ENCODE measurements at places on chromosomes 2 and 18.

GRCh38 chr2:127574656-127575055, 39.2 kb downstream of the MYO7B start:
- DNase-seq, result no peak

- no peak for DNase-seq
Observed at GRCh38 chr18:12287131-12287681, 20.8 kb upstream of the TUBB6 start.

DNA sequence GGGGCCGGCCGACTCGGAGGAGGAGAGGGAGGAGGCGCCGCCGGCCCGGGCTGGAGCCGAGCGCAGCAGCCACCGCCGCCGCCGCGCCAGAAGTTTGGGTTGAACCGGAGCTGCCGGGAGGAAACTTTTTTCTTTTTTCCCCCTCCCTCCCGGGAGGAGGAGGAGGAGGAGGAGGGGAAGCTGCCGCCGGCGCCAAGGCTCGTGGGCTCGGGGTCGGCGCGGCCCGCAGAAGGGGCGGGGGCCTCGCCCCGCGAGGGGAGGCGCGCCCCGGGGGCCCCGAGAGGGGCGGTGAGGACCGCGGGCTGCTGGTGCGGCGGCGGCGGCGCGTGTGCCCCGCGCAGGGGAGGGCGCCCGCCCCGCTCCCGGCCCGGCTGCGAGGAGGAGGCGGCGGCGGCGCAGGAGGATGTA, 316 bp downstream of the CRIM1 start:
- no peak for DNase-seq

DNA sequence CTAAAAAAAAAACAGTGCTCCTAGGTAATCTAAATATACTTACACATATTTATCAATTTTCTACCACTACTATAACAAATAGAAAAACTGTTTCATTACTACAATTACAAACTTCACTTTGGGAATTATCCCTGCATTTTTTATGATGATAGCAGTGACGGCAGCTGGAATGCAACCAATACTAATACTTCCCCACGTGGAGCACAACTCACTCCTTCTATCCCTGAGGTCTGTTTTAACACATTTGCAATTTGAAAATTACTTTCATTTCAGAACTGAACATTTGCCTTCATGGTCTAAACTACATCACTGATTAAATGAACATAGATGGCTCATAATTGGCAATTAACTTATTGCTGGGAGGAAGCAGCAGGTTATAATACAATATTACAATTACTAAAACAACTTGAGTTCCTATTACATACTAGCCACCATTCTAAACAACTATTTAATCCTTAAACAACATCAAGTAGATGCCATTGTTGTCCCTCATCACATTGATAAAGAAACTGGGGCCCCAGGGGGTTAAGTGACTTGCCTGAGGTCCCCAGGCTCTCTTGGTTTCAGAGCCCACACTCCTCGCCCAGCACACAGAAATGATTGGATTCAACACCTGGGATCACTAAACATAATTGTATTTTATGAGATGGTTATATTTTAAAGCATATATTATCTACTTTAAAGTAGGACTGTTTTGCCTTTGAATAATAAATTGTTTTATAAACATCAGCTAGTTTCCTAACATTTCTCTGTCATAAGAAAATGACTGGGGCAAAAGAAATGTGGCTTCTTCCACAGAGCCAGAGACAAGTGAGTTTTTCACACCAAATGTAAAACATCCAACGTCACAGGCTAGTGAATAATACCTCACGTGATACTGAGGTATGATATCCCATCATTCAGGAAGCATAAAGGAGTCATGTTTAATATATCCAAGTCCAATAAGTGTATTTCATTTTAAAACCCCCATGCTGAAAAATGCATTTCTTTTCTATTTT, 6.2 kb downstream of the COLEC12 start:
- DNase-seq, result no peak

- DNase-seq, result no peak
Observed at GRCh38 chr2:148209603-148210002, 188.7 kb downstream of the MBD5 start.

DNA sequence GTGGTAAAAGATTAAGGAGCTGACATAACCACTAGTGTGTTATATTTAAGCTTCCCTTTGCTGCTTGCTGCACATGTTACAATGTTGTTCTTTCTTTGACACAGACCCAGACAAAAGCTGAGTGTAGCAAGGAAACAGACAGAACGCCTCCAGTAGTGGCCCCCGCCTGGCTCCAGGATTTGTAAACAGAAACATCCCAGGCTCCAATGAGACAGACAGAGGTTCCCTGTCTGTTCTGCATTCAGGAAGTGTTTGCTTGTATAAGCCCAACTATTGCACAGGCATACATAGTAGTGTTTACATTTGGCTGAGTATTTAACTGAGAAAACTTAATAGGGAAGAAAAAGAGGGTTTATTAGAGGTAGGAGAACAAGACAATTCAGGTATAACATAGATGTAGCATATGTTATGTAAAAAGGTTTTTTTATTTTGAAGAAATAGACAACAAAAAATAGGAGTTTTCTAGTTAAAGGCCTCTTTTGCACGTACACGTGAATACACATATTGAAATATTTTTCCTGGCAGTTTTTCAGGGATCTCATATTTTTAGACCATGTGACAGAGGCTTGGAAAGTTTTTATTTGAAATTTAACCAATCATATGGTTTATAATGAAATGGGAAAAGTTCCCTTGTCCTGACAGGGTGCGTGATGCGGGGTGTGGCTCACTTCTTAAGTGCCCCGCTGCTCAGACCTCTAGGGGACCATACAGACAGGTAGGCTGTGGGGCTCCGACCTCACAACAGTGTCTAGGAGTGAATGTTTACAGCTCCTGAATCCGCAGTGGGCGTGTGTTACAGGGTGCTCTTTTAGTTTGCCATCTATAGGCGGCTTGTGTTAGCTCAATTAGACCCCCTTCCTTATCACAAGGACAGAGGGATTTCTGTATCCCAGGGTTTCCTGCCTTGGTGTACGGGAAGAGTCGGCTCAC, 118.4 kb downstream of the BMPR2 start:
- no peak for DNase-seq

DNA sequence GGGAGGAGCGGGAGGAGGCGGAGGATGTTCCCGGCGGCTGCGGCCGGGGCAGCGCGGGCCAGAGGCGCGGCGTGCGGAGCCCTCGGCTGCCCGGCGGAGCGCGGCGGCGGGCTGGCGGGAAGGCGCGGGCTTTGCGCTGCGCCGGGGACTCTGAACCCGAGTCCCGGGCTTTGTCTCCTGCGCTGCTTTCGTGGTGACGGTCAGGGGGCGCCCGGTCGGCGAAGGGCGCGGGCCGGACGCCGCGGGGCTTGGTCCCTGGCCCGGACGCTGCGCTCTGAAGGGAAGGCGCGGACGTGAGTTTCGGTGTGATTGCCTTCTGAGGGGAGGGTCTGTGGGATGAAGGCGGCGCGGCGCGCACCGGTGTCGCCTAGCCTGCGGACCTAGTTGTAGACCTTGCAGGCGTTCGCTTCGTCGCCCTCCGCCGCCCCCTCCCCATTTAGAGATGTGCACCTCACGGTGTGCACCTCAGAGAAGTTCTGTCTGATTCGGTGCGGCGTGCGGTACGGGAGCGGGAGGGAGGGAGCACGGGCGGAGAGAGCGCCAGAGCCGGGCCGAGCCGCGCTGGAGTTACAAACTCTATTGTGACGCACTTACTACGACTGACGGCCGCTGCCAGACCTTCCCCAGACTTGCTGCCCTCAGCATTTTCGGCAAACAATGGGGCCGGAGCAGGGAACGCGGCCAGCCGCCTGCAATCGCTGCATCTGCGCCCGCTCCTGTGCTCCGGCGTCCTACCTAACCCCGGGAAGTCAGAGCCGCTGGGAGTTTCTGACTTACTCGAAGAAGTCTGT, 2.1 kb downstream of the BCL2L11 start:
- DNase-seq, result no peak

- DNase-seq, result no peak
Observed at GRCh38 chr2:218322768-218323525, 30.6 kb upstream of the TMBIM1 start.

DNA sequence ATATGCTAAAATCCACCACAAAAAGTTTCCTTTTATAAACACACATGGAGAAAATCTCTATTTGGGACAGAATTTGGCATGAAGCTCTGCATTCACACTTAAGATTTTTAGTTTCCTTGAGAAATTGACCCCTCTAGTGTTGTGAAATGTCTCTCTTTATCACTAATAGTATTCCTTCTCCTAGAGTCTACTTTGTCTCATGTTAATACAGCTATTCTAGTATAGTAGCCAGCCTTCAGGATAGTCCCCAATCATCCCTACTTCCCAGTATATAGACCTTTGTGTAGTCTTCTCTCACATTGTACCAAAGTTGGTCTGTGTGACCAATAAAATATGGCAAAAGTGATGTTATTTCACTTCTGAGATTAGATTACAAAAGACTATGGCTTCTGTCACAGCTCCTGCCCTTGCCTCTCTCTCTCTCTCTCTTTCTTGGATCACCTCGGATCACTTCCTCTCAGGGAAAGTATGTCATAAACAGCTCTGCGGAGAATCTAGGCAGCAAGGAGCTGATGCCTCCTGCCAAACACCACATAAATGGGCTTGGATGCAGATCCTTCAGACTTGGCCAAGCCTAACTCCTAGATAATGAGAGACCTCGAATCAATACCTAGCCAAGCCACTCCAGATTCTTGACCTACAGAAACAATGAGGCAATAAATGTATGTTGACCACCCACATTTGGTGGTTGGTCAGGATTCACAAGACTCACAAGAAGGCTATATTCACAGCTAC, 59.7 kb upstream of the NABP1 start:
- DNase-seq, result no peak

DNA sequence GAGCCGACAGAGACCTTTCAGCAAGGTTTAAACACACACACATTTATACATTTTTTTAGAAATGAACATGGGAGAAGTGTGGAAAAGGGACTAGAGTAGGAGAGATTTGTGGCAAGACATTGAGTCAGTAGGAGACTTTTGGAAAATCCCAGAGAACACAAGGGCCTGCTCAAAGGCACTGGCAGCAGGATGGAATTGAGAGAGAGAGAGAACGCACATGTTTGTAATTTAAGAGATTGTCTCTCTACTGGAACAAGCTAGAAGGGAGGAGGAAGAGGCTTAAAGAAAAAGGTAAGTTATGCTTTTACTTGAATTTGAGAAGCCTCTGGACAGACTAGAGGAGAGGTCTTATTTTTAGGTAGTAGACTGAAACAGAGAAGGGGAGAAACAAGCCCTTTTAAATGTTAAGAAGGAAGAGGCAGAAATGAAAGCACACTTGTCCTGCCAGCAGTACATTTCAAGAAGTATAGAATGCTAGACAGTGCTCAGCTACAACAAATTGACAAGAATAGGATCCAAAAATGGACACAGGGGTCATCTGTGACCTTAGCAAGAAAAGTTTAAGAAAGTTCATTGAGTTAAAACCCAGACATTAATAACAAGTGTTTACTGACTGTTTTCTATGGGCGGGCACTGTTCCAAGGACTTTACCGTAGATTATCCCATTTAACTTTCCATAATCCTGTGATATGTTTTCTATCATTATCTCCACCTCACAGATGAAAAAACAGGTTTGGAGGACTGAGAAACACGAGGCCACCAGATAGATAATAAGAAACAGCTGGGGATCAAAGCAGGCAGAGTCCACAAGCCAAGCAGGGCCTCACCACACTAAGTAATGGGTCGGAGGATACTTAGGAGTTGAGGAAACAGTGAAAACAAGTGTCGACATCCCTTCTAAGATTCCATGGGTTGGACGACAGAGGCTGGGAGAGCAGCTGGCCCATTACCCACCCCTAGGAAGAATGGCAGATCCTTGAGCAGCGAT, 306.5 kb upstream of the NRP2 start:
- DNase-seq, result no peak

- DNase-seq, result no peak
Observed at GRCh38 chr2:200528228-200528627, 2.2 kb downstream of the SGO2 start.

GRCh38 chr2:11850082-11850481, 103.7 kb downstream of the LPIN1 start:
- no peak for DNase-seq

DNA sequence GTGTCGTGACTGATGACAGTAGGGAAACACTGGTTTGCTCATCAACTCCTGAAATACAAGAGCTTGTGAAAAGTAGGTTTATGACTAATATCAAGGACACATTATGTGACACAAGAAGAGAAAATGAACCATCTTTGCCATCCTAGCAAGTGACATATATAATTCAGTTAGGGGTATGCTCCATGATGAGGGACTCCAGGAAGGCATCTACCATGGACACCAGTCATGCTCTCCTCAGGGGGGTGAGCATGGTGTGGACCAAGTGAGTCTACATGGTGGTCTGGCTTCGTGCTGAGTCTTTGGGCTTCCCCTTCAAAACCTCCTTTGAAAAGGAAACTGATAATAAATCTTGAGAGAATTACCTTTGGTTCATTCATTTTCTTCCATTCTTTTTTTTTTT, 11.7 kb upstream of the SERPINB5 start:
- DNase-seq, result no peak

- DNase-seq, result no peak
Observed at GRCh38 chr2:120029672-120030640, 17.1 kb downstream of the EPB41L5 start.

DNA sequence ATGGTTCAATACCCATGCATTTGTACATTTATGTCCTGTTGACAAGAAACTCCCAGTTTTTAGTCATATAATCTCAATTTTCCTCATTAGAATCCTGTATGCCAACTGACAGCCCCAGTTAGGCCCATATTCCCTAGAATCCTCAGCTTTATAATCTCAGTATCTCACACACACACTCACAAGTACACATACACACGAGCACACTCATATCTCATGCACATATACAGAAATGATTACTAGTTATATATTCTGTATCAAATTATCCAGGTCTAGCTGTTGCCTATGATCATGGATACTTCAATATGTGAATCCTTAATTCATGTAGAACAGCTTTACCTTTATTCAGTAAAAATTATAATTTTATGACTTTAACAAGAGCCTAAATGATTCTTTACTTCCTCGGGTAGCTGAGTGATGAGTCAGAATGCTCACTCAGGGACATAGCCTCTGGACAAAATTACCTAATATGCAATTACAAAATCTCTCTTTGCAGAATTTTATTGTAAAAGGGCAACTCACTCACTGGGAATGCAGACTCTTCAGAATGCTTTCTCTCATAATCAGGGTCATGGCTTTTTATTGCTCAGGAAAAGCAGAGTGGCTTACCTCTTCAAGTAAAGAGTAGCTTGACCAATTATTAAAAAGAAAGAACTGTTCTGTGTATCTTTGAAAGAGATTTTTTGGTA, 193.6 kb upstream of the PIK3C3 start:
- no peak for DNase-seq

GRCh38 chr2:11395389-11395788, 51.0 kb upstream of the ROCK2 start:
- no peak for DNase-seq

- no peak for DNase-seq
Observed at GRCh38 chr2:174344716-174345461, 10.1 kb downstream of the SP9 start.

DNA sequence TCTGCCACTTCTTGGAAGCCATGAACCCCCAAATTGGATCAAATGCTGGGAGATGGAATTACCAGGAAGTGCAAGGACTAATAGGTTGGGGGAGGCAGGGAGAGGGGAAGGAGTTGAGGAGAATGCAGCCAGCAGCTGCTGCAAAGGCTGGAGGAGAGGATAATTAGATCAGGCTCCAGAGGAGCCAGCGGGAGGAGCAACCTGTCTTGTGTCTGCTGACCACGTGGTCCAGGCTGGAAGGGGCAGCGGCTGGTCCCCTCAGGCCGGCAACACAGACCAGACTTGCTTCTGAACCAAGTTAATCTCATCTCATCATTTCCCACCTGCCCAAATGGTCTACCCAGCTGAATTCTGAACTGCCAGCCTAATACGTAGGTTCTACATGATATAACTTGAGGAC, 68.3 kb downstream of the MRO start:
- DNase-seq, result no peak

GRCh38 chr2:109341355-109342255, 212.6 kb downstream of the SH3RF3 start:
- DNase-seq, result no peak

- no peak for DNase-seq
Observed at GRCh38 chr2:119184512-119184911, 26.0 kb upstream of the C1QL2 start.

All from stimulated activated CD4-positive, alpha-beta T cell treated with anti-CD3 and anti-CD28 coated beads, Interleukin-1b, Interleukin-23, amount 100 ng/mL, for 1 hour (primary cell).